ENCODE measurements at places on chromosomes 7 and 10.

DNA sequence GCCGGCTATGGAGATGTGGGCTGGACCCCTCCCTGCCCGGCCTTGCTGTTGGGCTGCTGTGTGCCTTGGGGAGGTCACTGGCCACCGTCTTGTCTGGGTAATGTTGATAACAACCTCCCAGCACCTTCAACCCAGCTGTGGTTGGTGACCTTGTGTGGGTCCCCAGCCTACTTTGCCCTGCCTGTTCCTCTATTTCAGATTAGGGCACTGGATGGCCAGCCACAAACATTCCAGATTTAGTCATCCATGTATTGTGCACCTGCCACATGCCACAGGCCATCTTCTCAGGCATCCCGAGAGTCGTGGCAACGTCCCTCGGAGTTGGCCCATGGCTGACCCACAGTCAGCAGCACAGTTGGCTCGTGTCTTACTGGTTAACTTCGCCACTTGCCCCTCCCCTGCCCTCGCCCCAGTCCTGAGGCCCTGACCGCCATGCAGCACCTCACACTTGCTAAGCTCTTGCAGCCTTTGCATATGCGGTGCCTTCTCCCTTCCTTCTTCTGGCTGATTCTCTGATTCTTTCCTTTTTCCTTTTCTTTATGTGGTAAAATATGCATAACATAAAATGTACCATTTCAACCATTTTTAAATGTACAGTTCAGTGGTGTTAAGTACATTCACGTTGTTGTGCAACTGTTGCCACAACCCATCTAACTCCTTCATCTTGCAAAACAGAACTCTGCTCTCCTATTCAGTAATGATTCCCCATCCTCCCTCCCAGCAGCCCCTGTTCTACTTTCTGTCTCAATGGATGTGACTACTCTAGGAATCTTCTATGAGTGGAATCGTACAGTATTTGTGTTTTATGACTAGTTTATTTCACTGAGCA, 60.6 kb downstream of the PRF1 start:
- no peak for DNase-seq

- DNase-seq, result no peak
Measured at GRCh38 chr10:4181081-4181480, 396.1 kb upstream of the KLF6 start.

DNA sequence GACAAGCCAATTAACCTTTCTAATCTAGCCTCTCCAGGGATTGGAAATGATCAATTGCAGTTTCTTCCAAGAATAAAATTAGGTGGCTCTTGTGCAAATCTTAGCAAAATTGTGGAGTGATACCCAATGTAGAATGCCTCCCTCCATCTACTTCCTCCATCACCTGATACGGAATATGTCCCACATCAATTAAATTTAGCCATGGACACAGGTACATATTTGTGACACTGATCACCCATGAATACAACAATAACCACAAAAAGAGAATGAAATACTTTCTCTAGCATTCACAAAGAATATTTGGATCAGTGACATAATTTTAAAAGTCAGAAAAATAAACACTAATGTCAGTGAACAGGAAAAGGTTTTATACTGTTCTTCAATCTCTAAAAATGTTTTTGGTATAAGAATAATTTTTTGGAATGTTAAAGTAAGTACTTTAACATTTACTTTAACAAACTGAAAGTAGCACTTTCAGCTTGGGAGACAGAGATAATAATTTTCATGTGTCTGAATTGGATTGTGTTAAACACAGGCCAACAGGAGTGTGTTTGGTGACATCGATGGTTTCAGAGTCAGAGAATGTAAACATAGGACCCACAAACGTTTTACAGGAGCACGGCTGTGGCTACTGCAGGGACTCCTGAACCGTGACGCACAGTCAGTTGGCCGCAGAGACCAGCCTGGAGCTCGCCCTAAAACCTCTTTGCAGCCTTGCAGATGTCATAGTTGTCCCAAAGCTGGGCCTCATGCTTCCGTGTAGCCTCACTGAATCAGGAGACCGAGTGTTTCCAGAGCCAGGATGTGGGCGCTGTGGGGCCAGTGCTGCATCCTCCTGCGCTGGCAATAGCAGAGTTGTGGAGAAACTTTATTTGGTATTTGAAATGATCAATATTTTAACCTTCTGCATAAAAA, 7.2 kb downstream of the RBM20 start:
- DNase-seq, result no peak

- no peak for DNase-seq
Measured at GRCh38 chr10:98778277-98778759, 331.6 kb upstream of the HPS1 start.

DNA sequence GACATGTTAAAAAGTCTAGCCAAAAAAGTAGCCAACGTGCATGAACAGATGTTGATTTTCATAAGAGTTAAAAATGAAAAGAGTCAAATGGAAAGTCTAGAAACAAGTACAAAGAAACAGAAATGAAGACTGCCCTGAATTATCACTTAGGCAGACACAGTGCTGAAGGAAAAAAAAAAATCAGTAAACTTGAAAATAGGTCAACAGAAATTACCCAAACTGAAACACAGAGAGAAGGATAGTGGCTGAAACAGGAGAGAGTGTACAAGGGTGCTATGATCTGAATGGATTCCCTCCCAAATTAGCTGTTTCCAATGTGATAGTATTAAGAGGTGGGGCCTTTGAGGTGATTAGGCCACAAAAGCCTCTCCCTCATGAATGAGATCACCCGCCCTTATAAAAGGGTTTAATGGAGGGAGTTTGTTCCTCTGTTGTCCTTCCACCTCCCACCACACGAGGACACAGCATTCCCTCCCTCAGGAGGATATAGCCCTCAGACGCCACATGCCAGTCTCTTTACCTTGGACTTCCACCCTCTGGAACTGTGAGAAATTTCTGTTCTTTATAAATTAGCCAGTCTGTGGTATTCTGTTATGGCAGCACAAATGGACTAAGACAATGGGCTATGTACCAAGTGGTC, 249.7 kb downstream of the AHR start:
- DNase-seq, result no peak

DNA sequence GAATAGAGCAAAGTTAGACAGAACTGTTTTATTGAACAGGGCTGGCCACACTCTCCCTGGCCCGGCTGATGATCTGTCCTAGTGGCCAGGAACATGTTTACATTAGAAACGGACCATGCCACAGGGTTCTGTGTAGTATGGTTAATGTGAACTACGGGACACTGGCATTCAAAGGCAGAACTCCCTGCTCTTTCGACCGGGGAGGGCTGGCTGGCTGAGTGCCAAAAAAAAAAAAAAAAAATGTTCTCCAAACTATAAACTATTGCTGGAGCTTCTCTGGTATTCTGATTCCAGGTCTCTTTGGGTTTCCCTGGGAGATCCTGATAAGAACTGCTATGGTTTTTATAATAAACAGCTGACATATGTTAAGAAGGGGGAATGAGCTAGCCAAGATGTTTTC, 1262.6 kb upstream of the SORCS1 start:
- DNase-seq, result no peak

- no peak for DNase-seq
Measured at GRCh38 chr7:135943134-135943879, 33.9 kb downstream of the MTPN start.

DNA sequence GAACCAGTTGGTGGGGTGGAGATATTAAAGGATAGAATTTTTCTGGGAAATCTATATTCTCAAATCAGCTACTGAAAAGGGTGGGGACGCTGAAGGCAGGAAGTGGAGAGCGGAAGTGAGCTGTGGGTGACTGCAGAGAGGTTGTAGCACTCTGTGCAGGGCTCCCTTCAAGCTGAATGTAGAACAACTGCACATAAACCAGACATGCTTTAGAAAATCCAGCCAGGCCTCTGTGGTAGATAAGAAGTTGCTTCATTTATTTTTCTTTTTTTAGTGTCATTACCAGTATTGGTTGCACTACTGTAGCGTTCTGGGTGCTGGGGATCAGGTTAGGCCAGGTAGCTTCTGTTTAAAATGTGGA, 127.8 kb downstream of the CELF2 start:
- DNase-seq, result no peak

- no peak for DNase-seq
Measured at GRCh38 chr10:105063796-105064195, 422.7 kb downstream of the SORCS3 start.

GRCh38 chr10:93149761-93150160, 76.1 kb downstream of the CYP26A1 start:
- no peak for DNase-seq

GRCh38 chr10:36577126-36577525, 548.3 kb upstream of the ANKRD30A start:
- DNase-seq, result no peak

DNA sequence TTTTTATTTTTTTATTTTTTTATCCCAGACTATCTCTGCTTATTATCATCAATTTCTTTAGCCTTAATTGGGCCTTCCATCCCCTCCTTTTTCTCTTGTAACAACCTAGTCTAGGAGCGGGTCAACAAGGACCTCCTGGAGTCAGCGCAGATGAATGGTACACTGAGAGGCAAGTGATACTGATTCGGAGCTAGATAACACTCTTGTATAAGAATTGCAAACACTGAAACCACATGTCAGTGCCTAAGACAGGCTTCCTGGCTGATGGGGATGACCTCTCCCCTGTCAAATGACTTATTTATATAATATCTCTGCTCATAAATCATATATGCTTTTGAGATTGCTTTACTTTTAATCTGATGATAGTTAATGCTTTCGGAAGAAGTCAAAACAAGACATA, 22.7 kb downstream of the BPGM start:
- no peak for DNase-seq

GRCh38 chr10:106440355-106440754, 724.2 kb downstream of the SORCS1 start:
- DNase-seq, result no peak

- no peak for DNase-seq
Measured at GRCh38 chr10:78556705-78557432, 511.9 kb upstream of the ZMIZ1 start.

DNA sequence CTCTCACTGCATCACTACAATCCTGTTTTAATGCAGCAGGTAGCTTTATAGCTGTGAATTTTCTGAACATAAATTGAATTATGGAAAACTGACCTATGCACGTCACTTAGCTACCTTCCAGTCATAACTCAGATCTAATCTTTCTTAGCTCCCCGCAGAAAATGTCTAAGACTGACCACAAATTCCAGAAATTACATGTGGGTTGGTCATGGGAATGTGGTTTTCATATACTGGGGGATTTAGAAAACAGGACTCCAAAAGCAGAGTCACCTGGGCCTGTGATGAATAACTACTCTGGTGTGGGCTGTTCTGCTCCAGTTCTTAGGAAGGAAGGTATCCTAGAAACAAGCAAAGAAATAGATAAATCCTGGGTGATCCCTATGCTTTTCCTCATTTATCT, 178.4 kb upstream of the LRRTM3 start:
- DNase-seq, result no peak

GRCh38 chr7:2567679-2568278, 9.0 kb downstream of the IQCE start:
- no peak for DNase-seq

GRCh38 chr7:129197771-129198170, 9.3 kb downstream of the SMO start:
- no peak for DNase-seq

- no peak for DNase-seq
Measured at GRCh38 chr10:122393288-122393687, 18.8 kb downstream of the PLEKHA1 start.

GRCh38 chr7:36644625-36645422, 79.5 kb downstream of the AOAH start:
- no peak for DNase-seq

DNA sequence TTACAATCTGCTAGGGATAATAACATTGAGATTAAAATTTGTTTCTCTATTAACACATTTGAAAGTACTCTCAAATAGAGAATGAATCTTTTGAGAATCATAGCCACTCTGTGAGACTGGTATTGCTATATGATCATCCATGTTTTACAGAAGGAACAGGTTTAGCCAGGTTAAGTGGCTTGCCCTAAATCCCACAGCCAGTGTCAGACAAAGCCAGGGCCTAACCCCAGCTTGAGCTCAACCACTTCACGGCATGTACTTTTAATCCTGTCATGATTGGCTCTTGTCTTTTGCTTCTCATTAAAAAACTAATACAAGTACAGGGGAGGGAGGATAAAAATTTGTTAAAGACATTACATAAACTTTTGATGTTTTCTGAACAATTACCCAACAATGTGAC, 3.8 kb upstream of the ZNRF2 start:
- DNase-seq, result no peak

DNA sequence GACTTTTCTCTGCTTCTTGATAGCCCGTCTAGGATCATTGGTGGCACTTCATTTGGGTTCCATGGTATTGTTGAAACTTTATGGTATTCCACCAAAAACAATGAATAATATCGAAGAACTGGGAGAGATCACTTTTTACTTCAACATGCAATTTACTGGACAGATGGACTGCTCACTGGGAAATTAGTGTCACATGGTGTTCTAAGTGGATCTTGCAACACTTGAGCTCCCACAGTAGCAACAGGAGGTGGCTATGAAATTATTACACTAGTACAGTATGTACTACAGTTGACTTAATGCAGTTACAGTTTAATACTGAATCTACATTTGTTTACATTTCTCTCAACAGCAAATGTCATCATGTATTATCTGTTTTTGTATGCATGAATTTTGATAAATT, 997.3 kb downstream of the REEP3 start:
- DNase-seq, result no peak

- DNase-seq, result no peak
Measured at GRCh38 chr10:3090914-3091787, 23.8 kb downstream of the PFKP start.

DNA sequence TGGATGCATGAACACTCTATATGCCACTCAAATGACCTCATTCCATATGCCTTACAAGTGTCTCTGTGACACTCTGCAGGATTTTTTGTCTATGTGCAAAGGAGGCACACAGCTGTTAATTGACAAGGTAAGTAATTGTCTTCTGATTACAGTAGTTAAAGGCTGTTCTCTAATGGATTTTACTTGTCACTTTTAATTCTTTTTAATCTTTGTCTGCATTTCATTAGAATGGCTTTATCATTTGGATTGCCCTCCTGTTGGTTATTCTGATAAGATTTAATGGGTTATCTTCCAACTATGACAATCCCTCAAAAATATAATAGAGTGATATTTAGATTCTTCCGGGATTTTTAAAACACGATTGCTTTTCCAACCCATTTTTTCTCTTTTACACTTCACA, 290.0 kb upstream of the TEX47 start:
- no peak for DNase-seq

DNA sequence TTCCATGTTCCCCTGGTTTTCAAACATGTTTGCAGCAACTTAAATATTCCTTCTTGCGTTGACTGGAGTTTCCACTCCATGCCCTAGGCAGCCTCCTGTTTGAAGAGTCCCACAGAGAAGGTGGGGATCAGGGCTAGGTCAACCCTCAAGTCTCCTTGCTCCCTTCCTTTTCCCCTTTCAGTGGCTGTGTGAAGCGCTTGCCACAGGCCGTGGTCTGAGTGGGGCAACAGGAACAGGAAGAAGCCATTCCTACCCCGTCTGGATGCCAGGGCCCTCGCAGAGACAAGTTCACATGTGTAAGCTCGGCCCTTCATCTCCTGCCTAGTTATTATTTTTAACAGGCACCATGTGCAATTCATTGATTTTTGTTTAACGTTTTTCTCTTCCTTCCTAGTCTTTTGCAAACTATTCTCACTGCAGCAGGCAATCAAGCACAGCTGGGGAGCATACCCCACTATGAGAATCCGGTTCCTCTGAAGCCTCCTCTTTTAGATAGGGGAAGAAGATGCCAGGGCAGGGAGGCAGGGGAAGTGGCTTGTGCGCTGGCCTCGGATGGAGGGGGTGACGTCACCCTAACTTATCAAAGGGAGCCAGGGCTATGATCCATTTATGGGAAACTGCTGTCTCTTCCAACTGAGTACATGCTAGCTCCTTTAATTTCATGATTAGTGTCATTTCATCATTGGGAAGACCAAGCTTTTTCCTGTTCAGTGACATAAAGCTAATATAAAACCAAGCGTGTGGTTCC, 64.2 kb downstream of the PRLHR start:
- DNase-seq, result no peak
